Stimulated activated CD4-positive, alpha-beta T cell treated with anti-CD3 and anti-CD28 coated beads, Interleukin-1b, Interleukin-23, amount 100 ng/mL, for 4 hours (primary cell): ENCODE measurements at places on chromosomes 4 and X.
A peak's percentile ranks its signal among the peaks of the same experiment; 100 is the strongest.

- DNase-seq = no peak
Observed at GRCh38 chr4:182795446-182796238, 121.5 kb downstream of the DCTD start.

GRCh38 chr4:146943691-146944375, 1.8 kb downstream of the TTC29 start:
- no peak for DNase-seq

DNA sequence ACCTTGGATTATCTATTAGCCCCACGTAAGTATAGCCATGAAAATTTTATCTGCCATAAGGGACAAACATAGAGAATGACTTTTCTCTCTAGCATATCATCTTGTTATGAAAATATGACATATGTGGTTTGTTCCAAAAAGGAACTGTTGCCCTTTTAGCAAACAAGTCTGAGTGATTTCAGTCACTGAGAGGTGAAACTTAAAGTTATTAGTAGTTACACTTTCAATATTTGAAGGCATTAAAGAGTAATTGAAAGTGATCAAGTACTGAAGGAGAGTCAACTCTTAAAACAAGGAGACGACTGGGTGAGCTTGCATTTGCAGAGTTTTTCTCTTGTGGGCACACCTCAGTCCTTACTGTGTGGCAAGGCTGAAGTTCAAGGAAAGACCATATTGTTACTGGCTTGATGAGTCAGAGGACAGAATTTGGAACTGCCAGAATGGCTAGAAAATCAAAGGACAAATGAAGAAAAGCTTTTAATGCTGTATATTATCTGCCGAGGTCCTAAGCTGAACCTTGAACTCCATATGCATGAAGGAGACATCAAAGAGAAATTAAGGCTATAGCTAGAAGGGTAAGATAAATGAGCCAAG, 205.1 kb upstream of the EMCN start:
- DNase-seq = no peak

DNA sequence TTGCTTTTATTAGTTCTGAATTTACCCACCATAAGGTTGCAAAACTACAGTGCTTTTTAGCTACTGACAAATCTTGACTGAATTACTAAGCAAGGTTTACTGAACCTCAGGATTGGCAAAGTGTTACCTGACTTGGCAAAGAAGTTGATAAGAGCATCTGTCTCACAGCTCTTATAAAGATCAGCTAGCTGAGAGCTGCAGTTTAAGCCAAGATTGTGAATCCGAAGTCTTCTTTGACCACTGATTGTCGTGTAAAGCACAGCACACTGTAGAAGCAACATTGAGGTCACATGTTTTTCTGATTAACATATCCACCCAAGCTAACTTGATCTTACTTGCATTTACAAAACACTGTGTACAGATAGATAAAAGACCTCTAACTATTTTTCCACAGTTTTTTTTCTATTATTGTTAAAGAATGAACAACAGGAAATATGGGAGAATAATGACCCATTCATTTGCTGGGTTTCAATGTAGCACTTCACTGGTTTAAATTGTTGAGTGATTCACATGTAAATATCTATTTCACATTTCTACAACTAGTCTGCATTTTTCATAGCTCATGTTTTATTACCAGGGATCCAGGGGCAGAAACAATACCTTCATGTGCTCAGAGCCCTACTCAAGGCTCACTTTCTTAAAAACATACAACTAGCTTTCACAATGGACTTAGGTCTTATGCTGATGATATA, 54.0 kb downstream of the METTL14 start:
- DNase-seq = no peak

DNA sequence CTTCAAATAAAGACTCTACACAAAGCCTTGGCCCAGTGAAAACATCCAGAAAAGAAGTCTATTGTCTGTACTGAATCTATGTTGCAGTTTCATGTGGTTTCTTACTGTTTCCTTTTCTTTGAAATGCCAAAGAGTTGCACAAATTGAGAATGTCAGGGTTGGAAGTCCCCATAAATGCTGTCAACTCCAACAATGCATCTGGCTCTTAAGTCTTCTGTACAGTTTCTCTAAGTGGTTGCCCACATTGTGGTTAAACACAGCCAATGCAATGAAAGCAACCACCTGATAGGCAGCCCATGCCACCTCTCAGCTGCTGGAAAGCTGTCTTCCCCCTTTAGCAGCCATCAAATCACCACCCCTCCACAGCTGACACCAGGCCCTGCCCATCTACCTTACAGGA, 67.2 kb upstream of the C1GALT1C1 start:
- DNase-seq = peak; percentile 2

DNA sequence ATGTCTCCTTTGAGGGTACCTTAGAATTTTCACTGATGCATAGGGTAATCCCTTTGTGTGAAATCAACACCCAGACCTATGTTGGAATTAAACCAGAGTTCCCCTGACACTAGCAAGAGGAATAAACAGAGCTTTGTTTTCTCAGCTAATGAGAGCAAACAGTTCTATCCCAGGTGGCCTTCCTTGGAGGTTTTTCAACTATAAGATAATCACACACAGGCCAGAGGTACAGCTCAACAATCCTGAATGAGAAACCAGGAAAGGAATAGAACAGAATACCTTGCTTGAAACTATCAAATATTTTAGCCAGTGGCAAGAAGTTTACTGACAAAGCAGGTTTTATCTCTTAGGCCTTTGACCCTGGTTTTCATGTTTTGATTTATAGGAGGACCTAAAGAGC, 100.2 kb downstream of the OTC start:
- no peak for DNase-seq

GRCh38 chrX:50470103-50471031, at the start of gene DGKK:
DGKK (minus strand) TSS chrX:50470825; CDS start chrX:50470678, 147 bp downstream.
- no peak for DNase-seq

- DNase-seq = no peak
Observed at GRCh38 chr4:7736436-7737267, 203.0 kb downstream of the AFAP1 start.

- no peak for DNase-seq
Observed at GRCh38 chr4:165879641-165880040, 6.6 kb downstream of the TLL1 start.

- DNase-seq = no peak
Observed at GRCh38 chr4:15612136-15612535, 43.0 kb downstream of the FBXL5 start.

- no peak for DNase-seq
Observed at GRCh38 chrX:1144293-1144692, 68.2 kb downstream of the CRLF2 start.

- DNase-seq = no peak
Observed at GRCh38 chrX:9642270-9642995, 123.2 kb downstream of the GPR143 start.

- peak; percentile 23 for DNase-seq
Observed at GRCh38 chrX:41265615-41266014, 68.3 kb upstream of the DDX3X start.

- DNase-seq = no peak
Observed at GRCh38 chrX:57737881-57738280, 57.8 kb upstream of the NLRP2B start.

- no peak for DNase-seq
Observed at GRCh38 chr4:88729146-88729760, 31.6 kb upstream of the NAP1L5 start.

DNA sequence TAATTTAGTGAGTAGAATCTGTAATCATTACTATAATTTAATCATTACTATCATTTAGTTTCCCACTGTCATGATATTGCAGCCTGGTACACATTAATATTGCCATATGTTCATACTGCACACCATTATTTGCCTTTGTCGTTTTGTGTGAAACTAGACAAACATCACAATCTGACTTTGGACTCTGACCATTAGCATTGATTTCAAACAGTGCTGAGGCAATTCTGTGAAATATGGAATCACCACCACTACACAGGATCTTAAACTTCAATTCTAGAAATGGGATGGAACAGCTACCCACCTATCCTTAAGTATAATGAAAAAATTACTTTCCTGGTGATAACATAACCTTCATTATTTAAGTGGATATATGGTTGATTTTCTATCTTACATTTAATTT, 98.3 kb downstream of the SORBS2 start:
- no peak for DNase-seq

DNA sequence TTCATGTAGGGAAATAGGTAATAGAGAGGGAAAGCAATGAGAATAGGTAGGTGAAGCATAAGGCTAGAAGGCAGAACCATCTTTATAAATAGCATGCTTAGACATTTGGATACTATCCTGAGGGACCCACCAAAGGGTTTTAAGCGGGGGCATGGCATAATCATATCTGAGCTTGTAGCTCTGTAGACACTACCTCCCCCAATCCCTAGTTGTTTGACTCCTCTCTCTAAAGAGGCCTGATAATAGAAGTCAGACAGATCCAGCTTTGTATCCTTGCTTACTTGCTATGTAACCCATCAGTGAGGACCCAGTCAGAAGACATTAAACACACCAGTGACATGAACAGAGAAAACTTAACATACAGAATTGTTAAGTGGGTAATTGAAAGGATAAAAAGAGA, 58.7 kb downstream of the SCFD2 start:
- DNase-seq = no peak

GRCh38 chr4:168128601-168129000, 36.3 kb downstream of the ANXA10 start:
- DNase-seq = no peak

- no peak for DNase-seq
Observed at GRCh38 chr4:105399532-105400161, 74.2 kb downstream of the PPA2 start.

- no peak for DNase-seq
Observed at GRCh38 chrX:32514986-32515385, 696.4 kb downstream of the DMD start.

- DNase-seq = no peak
Observed at GRCh38 chr4:71201817-71202576, 136.8 kb upstream of the SLC4A4 start.

DNA sequence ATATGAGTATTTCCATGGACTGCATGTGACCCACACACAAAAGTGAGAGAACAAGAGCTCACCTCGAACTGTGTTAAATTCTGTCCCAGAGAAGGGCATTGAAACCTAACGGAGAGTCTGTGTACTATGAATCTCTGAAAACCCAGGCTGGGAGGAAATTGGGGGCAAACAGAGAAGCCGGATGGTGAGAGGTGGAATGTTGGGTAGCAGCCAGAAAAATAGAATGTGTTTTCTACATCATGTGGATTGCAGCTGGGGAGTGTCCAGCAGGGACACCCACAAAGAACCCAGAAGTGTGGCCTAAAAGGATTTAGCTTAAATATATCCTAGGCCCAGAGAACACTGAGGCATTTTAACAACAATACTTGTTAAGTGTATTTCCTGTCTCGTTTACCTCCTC, 38.6 kb downstream of the MND1 start:
- DNase-seq = no peak

- DNase-seq = no peak
Observed at GRCh38 chr4:45865781-45866180, 258.1 kb downstream of the GABRG1 start.

DNA sequence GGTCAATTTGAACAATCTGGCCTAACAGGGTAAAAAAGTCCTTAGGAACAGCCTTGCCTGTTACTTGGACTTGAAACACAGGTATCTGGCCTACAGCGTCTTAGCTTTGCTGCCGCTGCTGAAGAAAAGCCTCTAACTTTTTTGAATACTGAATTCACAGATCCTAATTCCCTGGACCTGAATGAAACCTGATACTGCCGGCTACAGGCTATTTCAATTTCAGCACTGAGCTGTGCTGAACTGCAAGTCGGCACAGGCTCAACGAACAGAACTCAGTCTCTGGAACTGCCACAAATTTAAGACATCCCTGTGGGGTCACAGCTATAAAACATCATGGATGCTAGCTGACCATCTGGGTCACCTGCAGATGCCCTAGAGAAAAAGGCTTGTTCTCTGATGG, 7.2 kb downstream of the NR0B1 start:
- no peak for DNase-seq

DNA sequence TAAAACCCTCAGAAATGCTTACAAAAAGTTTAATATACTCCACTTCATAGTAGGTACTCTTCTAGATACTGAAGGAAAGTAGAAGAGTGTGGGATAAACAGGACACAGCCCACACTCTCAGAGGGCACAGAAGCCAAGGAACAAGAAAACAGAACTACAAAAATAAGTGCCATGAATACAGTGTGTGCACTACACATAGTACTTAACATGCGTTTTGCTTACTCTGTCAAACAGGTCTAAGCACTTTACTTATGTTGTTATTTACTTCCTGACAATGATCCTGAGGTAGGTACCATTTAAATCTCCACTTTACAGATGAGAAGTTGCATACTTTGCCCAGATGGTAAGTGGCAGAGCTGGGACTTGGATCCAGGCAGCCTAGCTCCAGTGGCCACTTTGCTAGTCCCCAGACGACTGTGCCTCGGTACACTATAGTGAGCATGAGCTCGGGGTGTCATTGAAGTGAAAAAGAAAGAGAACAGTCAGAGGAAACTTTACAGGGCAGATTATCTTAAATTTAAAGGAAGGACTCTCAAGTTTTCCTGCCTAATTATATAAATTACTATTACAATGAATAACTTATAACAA, 120.3 kb downstream of the BANK1 start:
- DNase-seq = no peak

DNA sequence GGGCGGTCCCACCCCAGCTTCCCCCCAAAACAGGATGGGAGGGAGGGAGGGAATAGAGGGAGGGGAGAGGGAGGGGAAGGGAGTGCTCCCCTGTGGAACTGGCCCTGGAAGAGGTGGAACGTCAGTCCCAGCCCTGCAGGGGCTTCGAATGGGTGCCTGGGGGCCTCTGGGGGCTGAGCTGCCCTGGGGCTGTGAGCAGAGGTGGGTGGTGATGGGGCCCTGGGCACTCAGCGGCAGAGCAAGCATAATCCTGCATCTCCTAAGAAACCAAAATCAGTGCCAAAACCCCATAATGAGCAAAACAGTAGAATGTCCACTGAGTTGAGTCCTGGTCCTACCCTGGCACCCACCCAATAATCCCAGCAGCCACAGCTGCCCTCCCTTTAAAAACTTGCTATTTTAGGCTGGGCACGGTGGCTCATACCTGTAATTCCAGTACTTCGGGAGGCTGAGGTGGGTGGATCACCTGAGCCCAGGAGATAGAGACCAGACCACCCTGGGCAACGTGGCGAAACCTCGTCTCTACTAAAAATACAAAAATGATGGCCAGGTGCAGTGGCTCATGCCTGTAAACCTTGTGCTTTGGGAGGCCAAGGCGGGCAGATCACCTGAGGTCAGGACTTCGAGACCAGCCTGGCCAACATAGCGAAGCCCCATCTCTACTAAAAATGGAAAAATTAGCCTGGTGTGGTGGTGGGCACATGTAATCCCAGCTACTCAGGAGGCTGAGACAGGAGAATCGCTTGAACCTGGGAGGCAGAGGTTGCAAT, 11.1 kb downstream of the DOK7 start:
- DNase-seq = no peak

GRCh38 chr4:139144161-139144859, 32.7 kb downstream of the ELF2 start:
- no peak for DNase-seq

DNA sequence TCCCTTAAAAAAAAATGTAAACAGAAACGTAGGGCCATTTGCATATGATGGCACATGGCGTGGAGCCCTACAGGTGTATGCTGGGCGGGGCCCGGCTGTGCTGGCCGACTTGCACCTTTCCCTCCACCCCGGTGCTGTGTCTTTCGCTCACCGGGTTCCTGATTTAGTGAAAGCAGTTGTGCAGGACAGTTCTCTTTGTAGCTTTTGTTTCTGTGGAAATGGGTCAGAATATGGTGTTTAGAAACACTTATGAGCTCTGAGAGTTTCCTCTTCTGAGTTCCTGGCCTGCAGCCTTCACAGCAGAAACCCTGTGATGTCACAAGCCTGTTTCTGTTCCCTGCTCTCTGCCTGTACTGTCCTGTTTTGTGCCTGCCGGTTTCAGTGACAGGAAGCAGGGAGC, 22.5 kb upstream of the MSANTD1 start:
- DNase-seq = no peak
